Stimulated activated CD4-positive, alpha-beta T cell treated with anti-CD3 and anti-CD28 coated beads, Interleukin-12 subunit alpha, Interleukin-12 subunit beta, amount 100 ng/mL, for 48 hours (primary cell): ENCODE measurements at places on chromosomes 5 and 9.

DNA sequence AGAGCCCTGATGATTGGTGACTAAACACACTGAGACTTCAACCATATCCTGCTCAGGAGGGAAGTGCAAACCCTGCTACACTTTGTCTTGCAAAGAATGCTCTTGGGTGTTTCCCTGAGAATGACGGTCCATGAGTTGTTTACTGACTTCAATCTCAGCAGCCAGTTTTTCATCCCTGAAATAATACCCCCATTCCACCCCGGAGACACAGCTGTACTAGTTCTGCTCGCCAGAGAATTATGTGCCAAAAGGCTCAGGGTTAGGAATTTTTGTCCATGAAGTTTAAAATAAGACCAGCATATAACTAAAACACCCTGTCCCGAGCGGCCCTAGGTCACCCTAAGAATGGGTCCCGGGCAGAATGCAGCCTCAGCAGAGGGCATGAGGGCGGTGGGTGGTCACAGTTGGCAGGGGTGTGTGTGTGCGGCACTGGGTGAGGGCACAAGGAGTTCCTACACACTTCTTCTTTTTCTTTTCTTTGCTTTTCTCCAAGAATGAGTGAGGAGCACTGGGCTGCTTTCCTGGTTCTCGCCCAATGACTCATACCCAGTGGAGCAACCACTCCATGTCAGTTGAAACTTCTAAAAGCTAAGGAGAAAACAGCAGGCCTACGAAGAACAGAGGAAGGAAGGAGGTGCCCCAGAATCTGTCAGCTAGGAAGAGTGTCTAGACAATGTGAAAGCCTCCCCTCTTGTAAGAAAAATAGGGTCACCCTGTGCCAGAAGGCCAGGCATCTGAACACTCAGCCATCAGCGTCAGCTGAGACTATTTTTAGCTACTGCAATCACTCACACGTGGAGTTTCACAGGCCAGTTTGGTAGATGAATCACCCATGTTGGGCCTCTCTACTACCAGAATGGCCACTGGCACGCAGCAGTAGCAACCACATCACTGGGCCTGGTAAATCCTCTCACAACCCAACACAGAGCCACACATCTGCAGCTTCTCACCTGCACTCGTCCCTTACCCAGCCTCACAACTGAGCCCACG, 105.9 kb downstream of the DPYSL3 start:
- DNase-seq = no peak

DNA sequence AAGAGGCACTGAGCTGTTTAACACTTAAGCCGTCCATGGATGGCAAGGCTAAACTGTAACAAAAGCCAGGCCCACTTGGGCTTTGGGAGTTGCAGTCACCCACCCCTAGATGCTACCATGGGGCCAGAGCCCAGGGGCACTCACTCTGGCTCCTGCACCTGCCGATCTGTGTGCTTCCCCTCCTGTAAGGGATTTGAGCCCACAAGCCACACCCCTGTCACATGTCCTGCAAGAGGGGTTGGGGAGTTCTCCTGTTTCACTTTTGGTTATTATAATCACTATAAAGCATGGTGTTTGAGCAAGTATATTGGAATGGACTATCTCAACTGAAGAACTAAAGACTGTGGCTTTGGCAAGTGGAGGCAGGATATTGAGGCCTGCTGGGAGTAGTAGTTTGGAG, 14.0 kb upstream of the GPR151 start:
- DNase-seq = no peak

DNA sequence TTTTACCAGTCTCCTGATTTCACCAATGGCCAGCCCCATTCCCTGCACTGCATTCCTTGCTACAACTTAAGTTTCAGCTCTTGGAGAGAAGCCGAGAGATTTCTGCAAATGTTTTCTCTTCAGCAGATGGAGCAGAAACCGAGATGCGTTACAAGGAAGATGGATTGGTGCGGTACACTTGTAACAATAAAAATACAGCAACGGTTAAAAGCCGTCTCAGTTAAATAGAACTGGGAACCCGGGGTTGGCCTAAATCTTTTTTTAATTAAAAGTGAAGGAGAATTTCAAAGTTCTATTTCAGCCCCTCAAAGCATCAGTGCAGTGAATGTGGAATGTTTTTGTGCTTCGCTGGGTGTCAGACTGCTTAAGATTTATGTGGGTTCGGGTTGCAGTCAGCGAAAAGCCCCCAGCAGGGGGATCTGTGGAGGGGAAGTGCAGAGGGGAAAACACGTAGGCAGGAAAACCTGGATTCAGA, 19.8 kb downstream of the BRINP1 start:
- DNase-seq = no peak

GRCh38 chr9:75616841-75617566, 273.5 kb upstream of the PCSK5 start:
- no peak for DNase-seq

DNA sequence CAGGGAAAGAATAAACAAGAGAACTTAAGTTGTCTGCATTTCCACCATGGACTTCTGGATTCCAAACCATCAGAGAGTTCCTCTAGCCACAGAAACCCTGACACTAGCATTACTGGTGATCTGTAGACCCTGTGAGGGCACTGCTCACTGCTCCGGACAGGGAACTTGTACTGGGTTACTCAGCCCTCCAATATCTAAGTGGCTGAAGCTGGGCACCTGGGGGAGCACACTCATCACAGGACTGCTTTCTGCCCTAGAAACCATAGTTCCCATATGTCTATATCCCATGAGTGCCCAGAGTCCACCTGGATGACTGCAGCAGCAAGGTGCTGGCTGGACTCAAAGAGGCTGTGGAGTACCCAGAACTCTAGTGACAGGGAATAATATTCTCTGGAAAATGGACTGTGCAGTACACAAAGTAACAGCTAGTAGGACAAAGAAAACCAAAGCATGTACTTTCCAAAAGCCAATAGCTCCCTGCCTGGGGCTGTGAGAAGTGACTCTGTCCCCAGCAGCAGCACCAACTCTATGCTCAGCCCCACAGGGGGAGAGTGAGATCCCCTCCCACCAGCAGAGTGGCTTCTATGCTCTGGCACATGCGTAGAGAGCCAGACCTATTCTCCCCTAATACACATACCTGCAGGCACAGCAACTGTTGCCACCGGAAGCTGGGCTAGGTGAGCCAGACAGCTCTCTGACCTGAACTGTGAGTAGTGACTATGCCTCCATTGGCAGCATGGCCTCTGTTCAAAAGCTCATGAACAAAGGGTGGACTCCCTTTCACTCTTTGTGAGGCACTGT, 472.9 kb upstream of the FTMT start:
- DNase-seq = no peak

- DNase-seq = no peak
Measured at GRCh38 chr5:115460472-115460871, 84.1 kb downstream of the FEM1C start.

GRCh38 chr5:155389498-155389897, 375.9 kb downstream of the KIF4B start:
- DNase-seq = no peak

GRCh38 chr5:78628270-78628992, 20.1 kb downstream of the LHFPL2 start:
- DNase-seq = no peak

DNA sequence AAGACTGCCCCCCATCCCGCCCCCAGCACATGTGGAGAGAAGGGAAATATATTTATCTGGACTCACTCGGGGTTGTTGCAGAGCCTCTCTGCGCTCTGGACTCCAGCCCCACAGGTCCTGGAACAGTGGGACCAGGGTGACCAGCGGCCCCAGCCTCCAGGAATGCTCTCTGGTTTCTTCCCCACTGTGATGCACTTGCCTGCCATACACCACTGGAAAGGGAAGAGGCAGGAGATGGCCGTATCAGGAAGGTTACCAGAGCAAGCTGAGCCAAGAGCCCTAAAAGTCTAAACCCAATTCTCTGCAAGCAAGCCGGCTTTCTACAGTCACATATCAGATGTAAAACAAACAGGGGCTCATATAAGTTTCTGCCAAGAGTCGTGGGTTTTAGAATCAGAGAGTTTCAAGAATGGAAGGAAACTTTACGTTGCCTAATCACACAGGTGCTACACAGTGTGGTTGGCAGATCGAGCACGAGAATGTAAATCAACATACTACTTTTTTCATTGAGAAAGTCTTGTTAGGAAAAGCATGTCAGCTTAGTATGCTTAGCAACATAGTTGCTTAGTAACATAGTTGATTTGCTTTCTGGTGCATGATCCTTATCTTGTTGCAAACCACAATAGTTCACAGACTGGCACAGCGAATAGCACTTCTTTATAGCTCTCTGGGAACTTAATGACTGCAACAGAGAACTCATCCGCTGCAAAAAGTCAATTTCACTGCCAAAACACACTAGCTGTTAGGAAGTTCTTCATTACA, 201.2 kb downstream of the TARS1 start:
- DNase-seq = no peak

DNA sequence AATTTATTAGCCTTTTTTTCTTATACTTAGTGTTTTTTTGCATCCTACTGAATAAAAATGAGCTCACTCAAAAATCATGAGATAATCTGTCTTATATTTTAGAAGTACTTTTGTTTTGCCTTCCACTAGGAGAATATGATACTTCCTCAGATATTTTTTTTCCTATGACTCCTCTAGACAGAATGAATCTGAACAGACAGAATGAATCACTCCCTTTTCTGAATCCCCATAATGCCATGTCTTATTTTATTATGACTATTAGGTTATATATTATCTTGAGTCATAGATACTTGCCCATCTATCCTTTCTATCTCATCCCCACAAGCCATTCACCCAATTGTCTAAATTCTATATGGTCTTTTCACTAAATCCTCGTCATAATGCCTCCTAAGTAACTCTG, 134.6 kb downstream of the BRINP1 start:
- no peak for DNase-seq

DNA sequence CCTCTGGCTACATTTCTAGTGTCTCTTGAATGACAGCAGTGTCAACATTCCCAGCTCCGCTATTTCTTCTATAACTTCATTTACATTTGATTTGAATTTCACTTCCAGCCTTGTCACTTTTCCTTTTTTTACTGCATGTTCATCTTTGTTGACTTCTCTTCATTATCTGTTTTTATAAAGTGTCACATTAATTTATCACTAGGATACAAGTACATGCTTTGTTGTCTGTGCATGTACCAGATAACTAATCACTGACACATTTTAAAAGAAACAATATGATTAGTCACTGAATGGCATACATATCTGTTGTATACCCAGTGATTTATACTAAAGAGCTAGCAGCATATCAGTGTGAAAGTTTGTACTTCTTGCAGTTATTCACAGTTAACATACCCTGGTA, 29.1 kb downstream of the ARSK start:
- no peak for DNase-seq

- no peak for DNase-seq
Measured at GRCh38 chr9:76624391-76625048, 139.7 kb upstream of the PCA3 start.

- DNase-seq = no peak
Measured at GRCh38 chr5:62486672-62487071, 74.1 kb downstream of the IPO11 start.

- DNase-seq = no peak
Measured at GRCh38 chr5:78837836-78838235, 147.3 kb downstream of the ARSB start.

- no peak for DNase-seq
Measured at GRCh38 chr5:154762261-154762660, 7.1 kb downstream of the LARP1 start.

DNA sequence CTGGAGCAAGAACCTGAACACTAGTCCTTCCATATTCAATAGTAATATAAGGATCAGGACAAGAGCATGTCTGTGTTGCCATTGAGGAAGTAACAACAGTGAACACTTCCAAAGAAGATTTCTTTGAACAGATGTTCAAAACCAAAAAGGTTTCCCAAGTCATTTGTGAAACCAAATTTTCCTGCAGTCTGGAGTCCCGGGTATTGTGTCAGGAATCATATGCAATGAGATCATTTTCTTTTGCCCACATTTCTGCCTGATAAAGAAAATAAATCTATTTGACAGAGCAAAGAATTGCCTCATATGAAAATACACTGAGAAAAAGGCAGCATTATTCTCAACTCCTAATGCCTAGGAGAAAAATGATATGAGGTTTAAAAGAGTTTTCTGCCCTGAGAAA, 151.7 kb downstream of the SNX18 start:
- no peak for DNase-seq

DNA sequence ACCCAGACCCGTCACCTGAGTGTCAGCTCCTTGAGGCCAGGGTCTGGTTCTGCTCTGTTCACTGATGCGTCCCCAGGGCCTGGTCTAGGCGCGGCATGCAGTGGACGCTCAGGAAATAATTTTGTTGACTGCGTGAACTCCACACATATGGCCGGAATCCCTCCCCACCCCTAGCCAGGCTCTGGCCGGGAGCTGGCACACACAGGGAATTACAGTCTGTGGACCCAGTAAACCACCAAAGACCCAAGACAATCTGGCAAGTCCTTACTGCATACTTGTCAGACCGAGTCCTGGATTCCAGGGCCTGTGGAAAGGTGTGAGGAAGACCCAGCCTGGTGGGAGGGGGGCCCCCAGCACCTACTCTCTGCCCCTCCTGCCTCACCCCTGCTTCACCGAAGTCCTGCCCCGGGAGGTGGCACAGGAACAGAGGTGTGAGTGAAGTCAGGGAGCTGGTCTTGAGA, 113.0 kb upstream of the IER5L start:
- no peak for DNase-seq

DNA sequence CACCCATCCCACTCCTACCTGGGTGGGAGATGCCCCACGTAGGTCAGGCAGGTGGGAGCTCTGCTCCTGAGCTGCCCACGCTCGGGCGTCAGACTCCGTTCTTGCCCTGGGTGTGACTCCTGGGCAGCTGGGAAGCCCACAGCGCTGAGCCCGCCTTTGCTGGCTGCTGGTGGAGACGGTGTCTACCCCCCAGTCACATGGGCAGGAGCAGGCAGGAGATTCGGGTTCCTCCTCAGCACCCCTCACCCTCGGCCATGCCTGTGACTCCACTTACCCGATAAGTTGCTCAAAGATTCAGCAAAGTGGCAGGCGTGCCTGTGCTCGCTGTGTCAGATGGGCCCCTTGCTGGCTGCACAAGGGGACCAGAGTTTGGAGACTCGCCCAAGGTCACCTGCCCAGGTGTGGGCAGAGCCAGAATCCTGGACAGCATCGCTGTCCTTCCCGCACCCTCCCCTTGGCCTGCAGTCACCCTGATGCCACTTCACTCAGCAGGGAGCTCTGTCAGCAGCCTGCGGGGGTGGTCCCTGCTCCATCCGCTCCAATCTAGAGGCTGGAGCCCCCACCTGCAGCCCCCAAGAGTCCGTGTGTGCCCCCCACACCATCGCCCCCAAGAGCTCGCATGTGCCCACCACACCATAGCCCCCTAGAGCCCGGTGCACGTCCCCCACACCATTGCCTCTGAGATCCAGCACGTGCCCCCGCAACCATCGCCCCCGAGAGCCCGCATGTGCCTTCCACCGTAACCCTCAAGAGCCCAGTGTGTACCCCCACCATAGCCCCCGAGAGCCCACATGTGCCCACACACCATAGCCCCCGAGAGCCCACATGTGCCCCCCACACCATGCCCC, 4.2 kb downstream of the LCN1 start:
- DNase-seq = no peak

DNA sequence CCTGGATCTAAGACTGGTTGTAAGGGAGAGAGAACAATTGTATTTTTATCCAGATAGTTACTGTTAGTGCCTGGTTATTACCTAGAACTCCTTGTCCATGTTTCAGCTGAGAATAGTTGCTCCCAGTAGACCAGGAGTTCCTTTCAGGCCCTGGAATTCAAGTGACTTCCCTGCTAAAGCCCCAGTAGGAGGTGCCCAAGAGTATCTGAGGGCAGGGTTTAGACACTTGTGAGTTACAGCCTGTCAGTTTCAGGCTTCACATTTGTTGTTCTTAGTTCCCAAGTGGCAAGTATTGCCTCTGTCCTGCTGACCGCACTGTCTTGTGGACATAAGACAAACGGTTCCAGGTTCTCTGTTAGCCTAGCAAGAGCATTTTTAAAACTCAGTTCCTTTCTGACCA, 743.9 kb upstream of the SEMA6A start:
- DNase-seq = no peak

GRCh38 chr9:76680716-76681425, 83.4 kb upstream of the PCA3 start:
- DNase-seq = no peak
